ENCODE measurements at places on chromosomes 11 and 22. TPM values are rescaled to one million over a fixed set of nuclear protein-coding genes. Genes with fewer than 3 reads are reported as not detected.

The CLMP gene
- 24.6 TPM for total RNA-seq

The INPP5J gene
- total RNA-seq, result 0.74 TPM

The PLAAT3 gene
- 31.8 TPM for total RNA-seq

The GPHA2 gene
- not detected for total RNA-seq

The PTPRJ gene
- 19.7 TPM for total RNA-seq

The ACR gene
- 0.65 TPM for total RNA-seq

DNA sequence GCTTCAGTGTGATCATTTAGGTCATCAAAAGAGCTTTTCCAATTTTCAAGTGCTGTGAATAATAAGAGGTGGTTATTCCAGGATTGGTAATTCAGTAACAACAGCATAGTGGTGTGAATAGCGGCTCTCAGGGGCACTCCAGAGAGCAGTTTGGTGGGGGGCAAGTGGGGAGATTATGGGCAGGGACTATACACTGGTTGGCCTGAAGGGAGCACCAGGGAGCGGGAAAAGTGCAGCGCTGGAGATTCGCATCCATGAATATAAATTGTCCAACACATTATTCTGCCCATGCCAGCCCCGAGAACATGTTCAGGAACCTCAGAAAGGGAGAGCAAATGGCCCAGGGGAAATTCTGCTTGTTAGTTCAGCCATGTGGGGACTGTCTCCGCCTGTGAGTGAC is 37.9 kb downstream of the OR6Q1 start:
- no peak for DNase-seq

GRCh38 chr11:64457416-64458010 is 98.6 kb downstream of the RPS6KA4 start:
- DNase-seq, result peak; percentile 47

DNA sequence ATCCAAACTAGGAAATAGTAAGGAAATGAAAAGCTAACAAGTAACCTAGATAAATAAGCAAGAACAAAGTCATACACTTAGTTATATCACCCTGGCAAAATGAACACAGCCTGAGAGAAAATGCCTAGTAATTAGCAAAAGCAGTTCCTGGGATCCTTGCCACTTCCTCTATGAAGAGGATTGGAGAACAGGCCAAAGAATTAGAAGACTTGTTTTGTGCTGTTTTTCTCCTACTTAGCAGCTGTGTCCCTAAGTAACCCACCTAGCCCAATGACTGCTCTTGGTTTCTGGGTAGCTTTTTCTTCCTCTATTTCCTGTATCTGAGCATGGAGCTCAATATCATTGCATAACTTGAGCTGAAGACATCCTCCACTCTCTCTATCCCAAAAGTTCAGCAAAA is 713.9 kb downstream of the ETS1 start:
- DNase-seq, result no peak

GRCh38 chr11:14544611-14545010 is 24.4 kb upstream of the PSMA1 start:
- no peak for DNase-seq

DNA sequence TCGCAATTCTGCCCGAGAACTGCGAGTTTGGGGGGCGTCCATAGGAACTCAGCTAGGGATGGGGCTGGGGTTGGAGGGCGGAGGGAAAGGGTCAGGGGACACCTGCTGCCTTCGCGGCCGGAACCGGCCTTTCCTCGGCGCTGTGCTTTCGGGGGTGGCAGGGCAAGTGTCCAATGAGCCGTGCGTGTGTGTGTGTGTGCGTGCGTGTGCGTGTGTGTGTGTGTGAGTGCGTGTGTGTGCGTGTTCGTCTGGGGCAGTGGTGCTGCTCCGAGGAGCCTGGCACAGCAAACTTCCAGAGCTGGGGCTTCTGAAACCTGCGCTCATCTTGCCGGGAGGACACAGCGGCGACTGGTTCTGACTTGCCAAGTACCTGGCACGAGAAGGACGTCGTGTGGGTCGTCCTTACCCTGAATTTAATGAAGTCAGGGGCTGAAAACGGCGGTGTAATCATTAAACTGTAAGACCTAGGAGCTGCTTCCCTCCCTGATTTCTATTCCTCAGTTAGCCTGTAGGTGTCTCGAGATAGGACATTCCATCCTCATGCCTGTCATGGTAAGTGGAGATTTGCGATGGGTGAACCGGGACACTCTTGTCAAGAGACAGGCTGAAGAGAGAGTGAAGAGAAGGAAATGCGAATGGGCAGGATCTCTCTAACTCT is 27.0 kb upstream of the AMOTL1 start:
- peak; percentile 80 for DNase-seq

- DNase-seq, result no peak
Observed at GRCh38 chr11:79226126-79226525, 214.7 kb downstream of the TENM4 start.

DNA sequence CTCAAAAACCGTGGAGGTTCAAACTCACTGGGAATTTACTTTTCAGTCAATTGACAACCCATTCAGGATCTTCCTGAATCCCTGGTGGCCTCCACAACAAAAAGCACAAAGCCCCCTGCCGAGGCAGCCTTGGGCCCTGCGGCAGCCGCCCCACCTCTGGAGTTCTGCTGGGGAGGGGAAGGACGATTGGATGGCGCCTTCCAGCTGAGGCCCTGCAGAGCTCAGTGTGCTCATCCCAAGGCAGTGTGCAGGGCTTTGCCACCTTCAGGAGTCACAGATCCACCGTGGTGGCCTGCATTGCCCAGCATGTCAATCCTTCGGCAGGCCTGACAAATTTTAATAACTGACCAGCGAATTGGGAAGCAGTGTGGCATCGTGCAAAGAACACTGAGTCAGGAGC is 7.4 kb downstream of the ZFTA start:
- DNase-seq, result peak; percentile 40

GRCh38 chr11:116312570-116313391 is 460.0 kb downstream of the BUD13 start:
- peak; percentile 92 for DNase-seq
